ENCODE measurements at places on chromosomes 3 and 15.

DNA sequence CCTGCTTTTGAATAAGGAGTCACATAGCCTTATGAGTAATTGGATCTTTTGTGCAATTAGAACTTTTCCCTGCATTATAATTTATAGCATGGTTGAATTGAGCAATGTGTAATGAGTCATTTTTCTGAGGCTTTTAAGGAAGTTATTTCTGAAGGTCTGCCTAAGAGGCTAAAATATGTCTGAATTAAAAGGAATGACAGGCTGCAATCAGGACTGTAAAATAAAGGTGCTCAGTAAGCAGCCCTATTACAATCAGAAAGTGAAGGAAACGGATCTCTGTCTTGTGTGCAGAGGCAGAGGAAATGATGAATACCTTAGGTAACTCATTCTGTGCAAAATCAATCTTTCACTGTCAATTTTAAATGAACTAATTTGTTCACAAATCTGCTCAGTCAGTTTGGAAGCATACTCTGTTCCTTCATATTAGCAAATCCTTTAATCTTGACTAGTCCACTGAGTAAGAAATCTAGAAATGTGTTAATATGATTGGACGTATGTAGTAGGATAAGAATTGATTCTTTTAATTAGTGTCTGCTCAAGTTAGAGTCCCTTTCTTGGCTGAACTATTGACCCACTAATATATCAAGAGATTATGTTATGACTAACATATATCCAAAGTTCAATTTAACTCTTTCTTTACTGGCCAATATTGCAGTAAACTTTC, 290.1 kb downstream of the ZIC1 start:
- DNase-seq: no peak

- no peak for DNase-seq
Observed at GRCh38 chr15:67914537-67915460, 75.0 kb upstream of the RNU6-1 start.

GRCh38 chr15:48965972-48966371, 2.3 kb upstream of the SHC4 start:
- DNase-seq: no peak

GRCh38 chr3:44612678-44613077, 12.2 kb upstream of the ZNF197 start:
- no peak for DNase-seq

- DNase-seq: no peak
Observed at GRCh38 chr15:77865106-77865610, 212.4 kb downstream of the TBC1D2B start.

- peak; percentile 73 for DNase-seq
Observed at GRCh38 chr3:46812237-46812791, 50.9 kb downstream of the MYL3 start.

DNA sequence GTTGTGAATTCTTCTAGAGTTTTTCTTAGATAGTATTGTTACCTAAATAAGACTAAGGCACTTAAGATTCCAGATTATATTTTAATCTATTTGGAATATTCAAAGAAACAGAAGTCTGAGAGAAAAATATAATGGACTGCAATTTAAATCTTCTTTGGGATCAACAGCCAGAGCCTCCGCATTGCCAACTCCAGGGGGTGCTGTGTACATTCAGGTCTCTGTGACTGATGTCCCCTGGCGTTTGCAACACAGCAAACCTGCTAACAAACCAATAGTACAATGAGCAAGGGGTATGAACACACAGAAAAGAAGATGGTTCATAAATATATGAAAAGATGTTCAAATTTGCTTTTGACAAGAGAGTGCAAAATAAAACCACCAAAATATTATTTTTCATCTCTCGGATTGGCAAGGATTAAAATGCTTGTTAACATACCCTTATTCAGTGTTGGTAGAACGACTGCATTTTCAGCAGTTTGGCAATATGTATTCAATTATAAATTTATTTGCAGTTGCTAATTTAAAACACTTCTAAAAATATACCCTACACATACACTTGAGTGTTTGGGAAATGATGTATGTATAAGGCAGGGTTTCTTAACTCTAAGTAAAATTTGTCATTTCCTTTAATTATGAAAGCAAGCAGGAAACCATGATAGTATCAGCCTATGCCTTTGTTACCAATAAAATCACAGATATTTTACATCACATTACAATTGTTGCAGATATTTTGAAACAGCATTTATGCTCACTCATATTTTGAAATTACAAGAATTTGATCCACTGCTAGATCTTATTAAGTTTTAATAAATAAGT, 16.1 kb upstream of the TM4SF1 start:
- peak; percentile 24 for DNase-seq

DNA sequence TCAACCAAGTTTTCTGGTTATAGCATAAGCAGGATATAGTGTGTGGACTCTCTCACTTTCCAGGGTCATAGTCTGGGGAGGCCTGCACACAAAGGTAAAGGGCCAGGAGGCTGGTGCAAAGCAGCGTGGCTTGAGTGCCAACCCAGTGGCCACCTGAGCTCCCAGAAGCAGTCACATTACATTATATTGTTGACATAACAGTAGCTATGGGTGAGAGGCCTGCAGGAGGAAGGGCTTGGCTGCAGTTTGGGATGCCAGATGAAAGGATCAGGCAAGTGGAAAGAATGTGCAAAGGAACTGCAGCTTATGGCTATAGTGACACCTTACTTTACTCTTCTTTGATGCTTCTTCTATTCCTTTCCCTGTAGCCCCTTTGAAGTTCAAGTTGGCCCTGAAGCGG, 96.5 kb downstream of the FLNB start:
- DNase-seq: no peak

DNA sequence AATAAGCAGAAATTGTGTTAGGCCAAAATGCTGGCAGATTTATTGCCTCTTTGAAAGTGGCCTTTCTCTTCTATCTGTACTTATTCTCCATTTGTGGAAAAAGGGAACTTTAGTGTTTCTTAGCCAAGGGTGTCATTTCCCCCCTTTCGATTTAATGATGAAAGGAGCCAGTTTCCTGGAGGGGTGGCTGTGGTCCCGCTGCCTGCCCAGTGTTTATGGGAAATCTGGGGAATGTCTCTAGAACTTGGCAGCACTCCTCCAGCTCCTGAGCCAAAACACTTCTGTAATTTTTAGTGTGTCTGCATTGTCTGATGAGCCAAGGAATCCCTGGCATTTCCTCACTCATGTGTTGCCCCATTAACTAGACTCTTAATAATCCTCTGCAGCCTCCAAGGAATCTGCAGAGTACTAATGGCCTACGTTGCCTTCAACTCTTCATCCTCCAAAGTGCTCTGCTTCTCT, 448.8 kb downstream of the GRM7 start:
- DNase-seq: no peak

DNA sequence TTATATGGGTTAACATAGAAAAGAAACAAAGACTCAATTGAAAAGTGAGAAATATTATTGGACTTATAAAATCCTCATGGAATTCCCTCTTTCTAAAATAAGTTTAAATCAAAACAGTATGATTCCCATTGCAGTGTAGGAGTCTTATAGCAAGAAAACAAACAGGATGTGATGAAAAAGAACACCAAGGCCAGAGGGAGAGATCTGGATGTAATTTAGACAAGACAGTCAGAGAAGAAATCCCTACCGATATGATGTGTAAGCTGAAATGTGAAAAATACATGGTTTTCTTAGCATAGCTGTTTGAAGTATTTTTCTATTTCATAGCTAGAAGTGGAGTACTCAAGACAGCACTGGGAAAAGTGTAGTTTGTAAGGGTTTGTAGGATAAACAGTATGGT, 521.5 kb downstream of the RSL24D1 start:
- no peak for DNase-seq

GRCh38 chr3:295166-295565, 98.6 kb downstream of the CHL1 start:
- no peak for DNase-seq

DNA sequence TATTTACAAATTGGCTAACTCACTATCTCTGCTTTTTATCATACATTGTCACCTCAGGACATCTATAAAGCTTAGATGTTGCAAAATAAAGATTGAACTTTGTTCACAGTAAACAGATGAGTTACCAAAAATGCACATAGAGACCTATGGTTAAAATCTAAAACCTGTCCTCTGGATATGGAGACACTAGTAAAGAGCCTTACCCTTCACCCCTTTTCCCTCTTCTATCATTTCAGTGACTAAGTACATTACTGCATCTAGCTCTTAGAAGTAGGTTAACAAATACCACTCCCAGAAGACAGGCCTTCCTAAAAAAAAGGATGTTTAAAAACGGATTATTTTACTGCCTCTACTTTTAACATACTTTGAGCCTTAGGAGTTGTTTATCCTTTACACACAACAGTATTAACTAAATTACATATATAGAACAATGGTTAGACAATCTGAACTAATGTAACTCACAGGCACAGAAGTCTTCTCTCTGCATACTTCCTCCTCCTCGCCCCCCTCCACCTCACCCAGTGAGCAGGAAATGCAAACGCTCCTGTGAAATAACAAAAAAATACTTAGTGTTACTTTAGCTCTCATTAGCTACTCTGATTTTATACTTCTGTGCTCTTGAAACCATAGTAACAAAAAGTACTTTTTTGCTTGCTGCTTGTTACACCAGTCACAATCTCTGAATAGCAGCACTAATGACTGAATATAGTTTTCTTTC, 23.3 kb downstream of the IREB2 start:
- DNase-seq: no peak

GRCh38 chr15:31513178-31513577, 186.5 kb downstream of the KLF13 start:
- DNase-seq: no peak

DNA sequence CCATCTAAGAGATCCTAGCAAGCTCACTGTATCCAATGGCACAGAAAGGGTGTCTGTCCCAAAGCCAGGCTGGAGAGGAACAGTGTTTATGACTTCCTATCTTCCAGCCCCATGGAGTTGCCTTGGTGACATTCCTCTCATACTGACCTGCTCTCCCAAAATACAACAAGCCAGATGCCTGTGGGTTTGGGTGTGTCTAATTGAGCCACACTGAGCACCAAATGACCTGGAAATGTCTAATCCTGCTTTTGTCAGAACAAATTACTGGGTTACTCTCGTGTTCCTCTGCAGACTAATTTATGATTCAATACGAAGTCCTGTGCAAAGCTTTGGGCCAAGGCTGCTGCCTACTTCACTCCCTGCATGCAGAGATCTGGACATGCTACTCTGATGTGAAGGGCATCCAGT, 98.1 kb upstream of the STRIT1 start:
- no peak for DNase-seq

- no peak for DNase-seq
Observed at GRCh38 chr3:164465172-164465571, 613.1 kb downstream of the SI start.

DNA sequence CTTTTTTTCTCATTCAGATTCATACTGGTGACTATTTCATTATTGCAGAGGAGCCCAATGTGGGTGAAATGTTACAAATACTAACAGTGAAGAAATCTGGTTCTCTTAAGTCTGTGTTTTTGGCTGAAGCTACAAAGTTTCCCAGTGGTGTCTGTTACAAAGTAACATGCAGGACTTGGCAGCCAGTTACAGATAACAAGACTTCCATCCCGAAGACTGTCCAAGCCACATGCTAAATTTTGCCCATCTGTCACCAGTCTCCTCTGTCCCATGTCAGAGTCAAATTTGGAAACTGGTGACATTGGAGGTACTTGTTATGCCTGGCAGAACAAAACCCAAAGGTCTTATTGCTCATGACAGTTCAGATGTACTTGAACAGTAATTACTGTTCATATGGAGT, 269.2 kb upstream of the GOLIM4 start:
- DNase-seq: no peak

- DNase-seq: no peak
Observed at GRCh38 chr15:78752492-78753358, 58.5 kb downstream of the ADAMTS7 start.

- DNase-seq: no peak
Observed at GRCh38 chr3:71120012-71120411, 463.5 kb downstream of the FOXP1 start.

DNA sequence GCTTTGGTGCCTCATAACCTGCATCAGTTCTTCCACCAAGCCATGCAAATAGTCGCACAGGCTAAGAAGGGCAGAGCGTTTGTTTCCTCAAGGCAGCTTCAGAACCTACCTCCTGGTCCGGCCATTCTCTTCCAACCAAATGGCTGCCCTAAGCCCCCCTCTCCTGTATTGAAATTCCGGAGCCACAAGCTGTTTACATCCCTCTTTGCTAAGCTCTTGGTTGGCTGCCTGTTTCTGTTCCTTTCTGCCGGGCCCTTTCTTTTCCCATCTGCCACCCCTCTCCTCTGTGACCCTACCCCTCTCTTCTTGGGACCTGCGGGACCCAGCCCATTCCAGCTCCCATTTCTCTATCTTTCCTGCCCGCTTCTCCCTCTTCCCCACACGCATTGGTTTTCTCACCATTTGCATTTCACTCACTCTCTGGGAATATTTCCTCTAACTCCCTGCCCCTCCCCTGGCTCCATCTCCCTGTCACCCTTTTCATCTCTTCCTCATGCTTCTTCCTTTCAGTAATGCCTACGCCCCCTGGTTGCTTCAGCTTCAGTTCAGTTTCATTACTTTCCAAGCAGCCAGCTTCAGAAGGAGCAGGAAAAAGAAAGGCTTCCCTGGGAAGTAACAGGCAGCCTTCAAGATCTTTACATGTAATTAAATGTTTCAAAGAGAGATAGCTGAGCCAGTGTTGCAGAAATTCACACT, 113.5 kb downstream of the RAB11A start:
- no peak for DNase-seq

GRCh38 chr15:65856821-65857455, 12.4 kb upstream of the RAB11A start:
- DNase-seq: peak; percentile 84

DNA sequence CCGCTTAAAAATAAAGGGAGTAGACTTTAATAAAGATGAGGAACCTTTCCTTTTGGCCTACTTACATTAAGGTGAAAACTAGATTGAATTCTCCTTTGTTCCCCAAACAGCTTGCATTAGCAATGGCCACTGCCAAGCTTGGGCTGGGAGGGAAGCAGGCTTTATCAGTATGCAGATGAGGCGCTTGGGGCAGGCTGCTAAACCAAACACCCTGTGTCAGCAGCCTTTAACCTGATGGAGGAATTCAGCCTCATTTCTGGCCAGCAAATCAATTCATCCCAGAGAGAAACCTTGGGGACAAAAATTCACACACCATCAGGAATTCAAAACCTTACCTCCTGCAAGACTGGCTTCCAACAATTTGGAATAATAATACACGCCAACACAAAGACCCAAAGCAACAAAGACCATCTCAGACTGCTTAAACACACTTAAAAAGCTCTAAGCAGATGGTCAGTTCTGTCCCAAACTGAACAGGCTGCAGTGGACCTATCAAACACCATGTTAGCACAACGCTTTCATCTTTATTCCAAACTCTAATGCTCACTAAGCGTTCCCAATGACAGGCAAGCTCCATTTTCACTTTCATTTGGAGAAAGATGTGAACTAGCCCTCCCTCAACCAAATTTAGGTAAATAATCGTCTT, 255.1 kb upstream of the CMC1 start:
- DNase-seq: no peak

GRCh38 chr3:159196359-159196758, 394.5 kb downstream of the MFSD1 start:
- no peak for DNase-seq
